ENCODE measurements at places on chromosomes 7 and 10.

GRCh38 chr7:82625377-82625776, 181.8 kb upstream of the CACNA2D1 start:
- DNase-seq = no peak

- no peak for DNase-seq
Measured at GRCh38 chr7:2774935-2775334, 69.2 kb downstream of the GNA12 start.

- DNase-seq = no peak
Measured at GRCh38 chr10:123999956-124000615, 93.3 kb downstream of the CHST15 start.

GRCh38 chr7:156001496-156002260, 189.4 kb upstream of the SHH start:
- no peak for DNase-seq

DNA sequence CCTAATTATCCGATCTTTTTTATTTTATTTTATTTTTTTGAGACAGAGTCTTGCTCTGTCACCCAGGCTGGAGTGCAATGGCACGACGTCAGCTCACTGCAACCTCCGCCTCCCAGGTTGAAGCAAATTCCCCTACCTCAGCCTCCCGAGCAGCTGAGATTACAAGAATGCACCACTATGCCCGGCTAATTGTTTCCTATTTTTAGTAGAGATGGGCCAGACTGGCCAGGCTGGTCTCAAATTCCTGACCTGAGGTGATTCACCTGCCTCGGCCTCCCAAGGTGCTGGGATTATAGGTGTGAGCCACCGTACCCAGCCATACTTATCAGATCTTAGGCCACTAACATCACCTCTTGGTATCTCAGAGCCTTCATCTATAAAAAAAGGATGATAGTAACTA, 4.9 kb downstream of the SLC25A13 start:
- DNase-seq = no peak

DNA sequence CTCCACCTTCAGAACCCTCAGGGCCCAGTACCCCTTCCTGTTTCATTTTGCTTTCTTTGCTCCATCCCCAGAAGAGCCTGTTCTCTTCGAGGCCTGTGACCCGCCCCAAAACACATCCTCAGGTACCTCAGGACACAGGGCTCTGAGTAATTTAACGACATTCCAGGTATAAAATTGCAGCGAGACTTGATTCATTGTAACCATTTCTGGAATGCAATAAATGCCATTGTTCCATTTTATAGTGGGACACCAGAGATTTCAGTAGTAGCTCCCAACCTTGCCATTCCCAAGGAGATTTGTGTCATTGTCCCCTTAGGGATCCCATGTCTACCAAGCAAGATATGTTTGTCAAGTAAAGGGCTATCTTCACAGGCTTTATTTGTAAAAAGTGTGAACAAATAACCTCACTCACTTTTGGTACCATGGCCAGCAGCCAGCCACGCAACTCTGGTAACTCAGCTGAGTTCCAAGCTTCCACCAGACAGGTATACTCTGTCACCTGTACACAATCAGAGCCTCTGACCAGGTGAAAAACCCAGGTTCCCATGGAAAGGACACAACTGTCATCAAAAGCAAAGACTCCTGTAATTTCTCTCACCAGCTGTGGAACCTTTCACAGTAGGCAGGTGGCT, 441.3 kb downstream of the PLXNA4 start:
- no peak for DNase-seq

DNA sequence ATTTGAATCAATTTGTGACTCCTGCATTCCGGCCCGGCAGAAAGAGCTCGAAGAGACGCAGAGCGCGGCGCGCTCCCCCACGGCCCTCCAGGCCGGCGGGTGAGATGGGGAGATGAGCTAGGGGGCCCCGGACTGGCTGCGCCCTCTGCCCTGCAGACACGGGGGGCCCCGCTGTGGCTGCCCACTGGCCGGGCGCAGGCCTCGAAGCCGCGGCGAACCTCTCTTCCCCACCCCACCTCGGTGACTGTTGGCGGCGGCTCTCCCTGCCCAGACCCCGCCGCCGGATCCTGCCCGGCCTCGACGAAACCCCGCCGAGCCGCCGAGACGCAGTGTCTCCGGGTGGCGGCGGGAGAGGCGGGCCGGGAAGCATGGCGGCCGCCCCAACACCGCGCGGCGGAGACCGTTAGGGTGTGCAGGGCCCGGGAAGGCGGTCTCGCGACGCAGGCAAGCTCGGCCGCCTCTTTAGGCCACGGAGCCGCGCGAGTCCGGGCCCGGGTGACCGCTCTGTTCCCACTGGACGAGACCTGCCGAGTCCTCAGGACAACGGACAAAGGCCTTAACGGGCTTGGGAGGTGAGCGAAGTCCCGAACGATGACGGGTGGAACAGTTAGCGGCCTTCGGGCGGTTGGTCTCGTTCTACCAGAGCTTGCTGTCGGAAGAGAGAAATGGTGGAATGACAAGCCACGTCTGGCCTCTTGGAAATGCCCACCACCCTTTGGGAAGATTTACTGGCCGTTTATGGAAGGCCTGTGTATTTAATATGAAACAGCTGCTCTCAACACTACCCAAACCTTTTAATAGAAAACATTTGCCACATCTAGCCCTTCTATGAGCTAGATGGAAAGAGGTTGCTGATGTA, 24.3 kb downstream of the NUP42 start:
- peak; percentile 5 for DNase-seq

DNA sequence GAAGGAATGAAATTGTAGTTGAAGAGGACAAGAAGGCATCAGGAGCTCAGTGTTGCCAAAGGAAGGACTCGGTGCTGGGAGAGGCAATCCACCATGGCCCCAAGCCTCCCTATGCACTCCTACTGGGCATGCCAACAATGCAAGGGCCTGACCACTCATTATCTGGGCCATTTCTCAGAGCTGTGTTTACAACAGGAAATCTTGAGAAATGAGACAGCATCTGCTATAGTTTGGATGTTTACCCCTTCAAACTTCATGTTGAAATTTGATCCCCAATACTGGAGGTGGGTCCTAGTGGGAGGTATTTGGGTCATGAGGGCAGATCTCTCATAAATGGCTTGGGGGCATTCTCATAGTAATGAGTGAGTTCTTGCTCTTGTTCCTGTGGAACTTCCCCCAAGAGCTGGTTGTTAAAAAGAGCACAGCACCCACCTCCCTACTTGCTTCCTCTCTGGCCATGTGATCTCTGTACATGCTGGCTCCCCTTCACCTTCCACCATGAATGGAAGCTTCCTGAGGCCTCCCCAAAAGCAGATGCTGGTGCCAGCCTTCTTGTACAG, 50.8 kb upstream of the AOAH start:
- DNase-seq = no peak

- peak; percentile 93 for DNase-seq
Measured at GRCh38 chr10:73908853-73909539, 1.9 kb upstream of the PLAU start.

DNA sequence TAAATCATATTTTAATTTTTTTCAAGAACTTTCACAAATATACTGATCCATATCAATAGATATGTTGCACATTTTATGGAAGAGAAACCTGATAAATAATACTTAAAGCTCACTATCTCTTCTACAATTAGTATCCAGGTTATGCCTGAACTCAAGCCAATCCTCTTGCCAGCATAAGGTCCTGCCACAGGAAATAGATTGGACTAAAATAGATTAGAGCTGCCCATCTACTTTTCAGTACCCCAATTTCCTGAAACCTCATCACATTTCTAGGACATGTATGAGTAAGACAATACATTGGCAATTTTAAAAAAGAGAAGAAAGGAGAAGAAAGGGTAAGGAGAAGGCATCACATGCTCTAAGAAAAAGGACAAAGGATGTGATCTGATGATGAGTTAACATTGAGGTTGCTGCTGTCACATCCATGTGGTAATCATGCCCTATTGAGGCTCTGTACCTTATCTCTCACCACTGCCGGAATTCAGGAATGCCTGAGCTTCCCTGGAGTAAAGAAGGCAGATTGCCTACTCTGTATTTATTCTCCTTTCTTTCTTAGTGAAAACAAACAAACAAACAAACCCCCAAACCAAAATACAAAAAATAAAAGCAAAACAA, 199.7 kb downstream of the ANK3 start:
- DNase-seq = no peak
